ENCODE measurements at places on chromosomes 6 and 20. TPM values are rescaled to one million over a fixed set of nuclear protein-coding genes. Genes with fewer than 3 reads are reported as not detected.
A peak's percentile ranks its signal among the peaks of the same experiment; 100 is the strongest.

GRCh38 chr6:111823831-111824607 lies 49.2 kb downstream of the FYN start:
- DNase-seq = no peak

CCN5 gene
- total RNA-seq = not detected

DNA sequence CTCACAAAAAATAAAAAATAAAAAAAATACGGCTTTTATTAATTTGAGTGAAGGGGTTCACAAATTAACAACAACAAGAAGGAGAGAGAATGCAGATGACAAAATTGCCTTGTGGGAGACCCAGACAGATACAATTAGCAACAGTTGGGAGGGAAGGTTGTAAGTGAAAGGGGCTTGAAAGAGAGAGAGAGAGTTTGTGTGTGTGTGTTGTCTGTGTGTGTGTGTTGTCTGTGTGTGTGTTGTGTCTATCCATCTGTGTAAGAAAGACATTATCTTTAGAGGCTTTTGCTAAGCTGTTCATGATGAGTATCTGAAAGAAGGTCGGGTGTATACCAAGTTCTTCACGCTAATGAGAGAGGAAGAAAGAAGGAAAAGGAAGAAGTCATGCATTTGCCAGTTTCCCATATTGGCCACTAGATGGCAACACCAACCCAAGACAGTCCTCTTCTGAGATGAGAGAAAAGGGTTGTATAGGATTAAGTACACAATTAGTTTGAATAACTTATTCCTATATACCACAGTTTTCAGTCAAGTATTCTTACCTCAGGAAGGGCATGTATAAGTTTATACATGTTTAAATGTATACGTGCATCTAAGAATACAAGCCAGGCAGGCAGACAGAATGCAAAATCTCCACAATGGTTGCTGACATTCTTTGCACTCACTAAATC lies 63.7 kb upstream of the CD2AP start:
- peak; percentile 11 for DNase-seq

GRCh38 chr6:84422380-84422968 lies 195.0 kb upstream of the CEP162 start:
- no peak for DNase-seq

CST2 gene
- total RNA-seq = not detected

- no peak for DNase-seq
These were observed 9.1 kb upstream of the ADA start for GRCh38 chr20:44660581-44660980.

DNA sequence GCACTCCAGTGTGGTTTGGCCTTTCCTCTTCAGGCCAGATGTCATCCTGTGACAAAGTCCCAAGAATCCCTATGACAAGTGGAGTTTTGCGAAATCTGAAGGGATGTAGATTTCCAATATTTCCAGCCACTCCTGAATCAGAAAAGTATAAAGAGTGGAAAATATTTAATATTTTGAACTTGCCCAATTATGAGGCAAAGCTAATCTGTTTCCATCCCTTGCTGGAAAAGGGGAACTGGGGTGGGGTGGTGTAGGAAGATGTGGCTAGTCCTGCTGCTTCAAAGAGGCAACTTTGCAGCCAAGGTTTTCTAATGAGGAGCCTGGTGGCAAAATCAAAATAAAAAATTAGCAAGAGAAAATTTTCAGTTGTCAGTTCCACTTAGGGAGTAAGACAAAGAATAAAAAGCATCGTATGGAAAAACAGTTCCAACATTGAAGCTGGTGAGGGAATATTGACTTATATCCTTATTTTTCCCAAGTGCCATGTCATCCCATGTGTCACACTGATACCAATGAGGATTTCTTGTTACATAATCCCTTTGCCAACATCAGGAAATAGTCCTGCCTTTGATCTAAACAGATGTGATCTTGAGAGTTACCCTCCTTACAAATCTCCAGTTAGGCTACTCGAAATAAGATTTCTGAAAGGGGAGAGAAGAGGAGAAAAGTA lies 480.0 kb upstream of the JARID2 start:
- DNase-seq = no peak

LHFPL5 gene
- not detected for total RNA-seq

BCAS1 gene
- 0.27 TPM for total RNA-seq

- DNase-seq = no peak
These were observed 229.1 kb upstream of the FLRT3 start for GRCh38 chr20:14566505-14566904.

DNA sequence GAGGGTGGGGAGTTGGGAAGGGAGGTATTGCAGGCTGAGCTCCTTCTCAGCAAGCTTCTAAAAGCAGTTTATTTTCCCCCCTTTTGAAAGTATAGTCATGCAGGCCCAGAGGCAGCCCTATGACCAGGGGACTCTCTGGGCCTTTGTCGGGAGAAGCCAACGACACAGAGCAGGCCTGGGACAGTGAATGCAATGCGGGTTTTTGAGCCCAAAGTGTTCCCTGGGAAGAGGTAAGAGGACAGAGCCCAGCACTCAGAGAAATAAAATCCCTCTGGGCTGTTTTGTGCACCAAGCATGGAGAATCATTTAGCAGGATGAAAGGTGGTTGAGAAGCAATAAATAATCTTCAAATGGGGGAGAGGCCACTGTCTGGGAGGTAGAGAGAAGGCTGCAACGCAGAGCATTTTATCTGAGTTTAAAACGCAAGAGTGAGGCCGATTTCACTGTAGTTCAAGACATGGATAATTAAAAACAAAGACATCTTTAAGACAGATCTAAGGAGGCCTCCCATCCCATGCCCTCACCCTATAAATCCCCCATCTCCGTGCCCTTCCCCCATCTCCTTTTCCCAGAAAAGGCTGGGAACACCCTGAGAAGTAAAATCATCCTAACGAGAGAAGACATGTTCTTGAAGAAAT lies 237.5 kb downstream of the CDC5L start:
- no peak for DNase-seq

RAET1G gene
- not detected for total RNA-seq

GRCh38 chr20:62427172-62428001 lies at the start of gene RBBP8NL:
RBBP8NL (minus strand) TSS chr20:62427539; CDS start chr20:62419647, 7,892 bp downstream.
- DNase-seq = no peak

LY6G6F gene
- total RNA-seq = not detected

DNA sequence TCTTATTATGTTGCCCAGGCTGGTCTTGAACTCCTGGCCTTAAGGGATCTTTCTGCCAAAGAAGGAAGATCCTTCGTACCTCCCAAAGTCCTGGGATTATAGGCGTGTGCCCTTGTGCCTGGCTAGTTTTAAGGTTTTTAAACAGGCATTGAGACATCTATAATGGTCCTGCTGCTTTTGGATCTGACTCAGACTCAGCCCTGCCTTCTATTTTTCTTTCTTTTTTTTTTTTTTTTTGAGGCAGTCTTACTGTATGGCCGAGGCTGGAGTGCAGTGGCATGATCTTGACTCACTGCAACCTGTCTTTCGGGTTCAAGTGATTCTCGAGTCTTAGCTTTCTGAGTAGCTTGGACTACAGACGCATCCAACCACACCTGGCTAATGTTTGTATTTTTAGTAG lies 73.7 kb downstream of the PHF20 start:
- DNase-seq = no peak

GRCh38 chr6:53628354-53629119 lies 37.0 kb downstream of the KLHL31 start:
- no peak for DNase-seq

CRISP3 gene
- not detected for total RNA-seq

GRCh38 chr20:5757949-5758348 lies 7.7 kb downstream of the SHLD1 start:
- DNase-seq = no peak

- DNase-seq = no peak
These were observed 117.4 kb downstream of the ASCC3 start for GRCh38 chr6:100763617-100764241.

GRCh38 chr6:133555685-133556084 lies 314.5 kb downstream of the EYA4 start:
- DNase-seq = no peak

DNA sequence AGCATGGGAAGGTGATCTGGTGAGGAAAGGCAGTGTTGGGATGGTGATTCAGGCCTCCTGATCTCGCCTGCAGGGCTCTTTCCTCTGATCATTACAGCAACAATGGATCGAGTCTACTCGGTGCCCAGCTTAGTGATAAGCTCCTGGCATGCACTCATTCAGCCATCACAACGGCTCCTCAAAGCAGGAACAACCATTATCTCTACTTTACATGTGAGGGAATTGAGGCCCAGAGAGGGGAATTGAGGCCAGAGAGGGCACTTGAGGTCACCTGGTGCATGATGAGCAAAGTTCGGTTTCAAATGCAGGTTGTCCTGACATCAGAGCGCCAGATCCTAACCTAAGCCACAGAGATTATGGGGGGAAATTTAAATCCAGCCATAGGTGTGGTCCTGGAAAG lies 42.0 kb upstream of the BPIFA2 start:
- DNase-seq = no peak

GRCh38 chr6:82264824-82265223 lies 17.3 kb upstream of the IBTK start:
- no peak for DNase-seq

DNA sequence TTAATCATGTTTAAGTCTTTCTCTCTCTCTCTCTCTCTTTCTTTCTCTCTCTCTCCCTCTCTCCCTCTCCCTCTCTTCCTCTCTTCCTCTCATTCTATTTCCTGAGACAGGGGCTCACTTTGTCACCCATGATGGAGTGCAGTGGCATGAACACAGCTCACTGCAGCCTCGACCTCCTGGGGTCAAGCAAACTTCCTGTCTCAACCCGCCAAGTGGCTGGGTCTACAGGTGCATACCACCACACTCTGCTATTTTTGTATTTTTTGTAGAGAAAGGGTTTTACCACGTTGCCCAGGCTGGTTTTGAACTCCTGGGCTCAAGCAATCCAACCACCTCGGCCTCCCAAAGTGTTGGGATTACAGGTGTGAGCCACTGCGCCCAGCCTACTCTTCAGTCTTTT lies 15.7 kb upstream of the RPS10 start:
- DNase-seq = no peak

DNA sequence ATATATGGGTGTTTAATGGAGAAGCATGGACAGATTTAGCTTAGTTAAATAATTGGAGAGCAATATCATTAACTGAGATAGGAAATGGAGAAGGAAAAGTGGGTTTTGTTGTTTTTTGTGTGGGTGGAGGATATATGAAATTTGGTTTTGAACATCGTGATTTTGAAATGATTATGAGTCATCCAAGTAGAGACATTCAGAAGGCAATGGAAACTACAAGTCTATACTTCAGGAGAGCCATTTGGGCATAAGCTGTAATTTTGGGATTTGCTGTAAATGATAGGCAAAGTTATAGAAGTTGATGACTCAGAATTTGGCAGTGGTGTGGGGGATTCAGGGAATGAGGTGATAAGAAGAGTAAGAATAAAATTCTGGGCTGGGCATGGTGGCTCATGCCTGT lies 27.4 kb upstream of the FAM135A start:
- DNase-seq = no peak

DNA sequence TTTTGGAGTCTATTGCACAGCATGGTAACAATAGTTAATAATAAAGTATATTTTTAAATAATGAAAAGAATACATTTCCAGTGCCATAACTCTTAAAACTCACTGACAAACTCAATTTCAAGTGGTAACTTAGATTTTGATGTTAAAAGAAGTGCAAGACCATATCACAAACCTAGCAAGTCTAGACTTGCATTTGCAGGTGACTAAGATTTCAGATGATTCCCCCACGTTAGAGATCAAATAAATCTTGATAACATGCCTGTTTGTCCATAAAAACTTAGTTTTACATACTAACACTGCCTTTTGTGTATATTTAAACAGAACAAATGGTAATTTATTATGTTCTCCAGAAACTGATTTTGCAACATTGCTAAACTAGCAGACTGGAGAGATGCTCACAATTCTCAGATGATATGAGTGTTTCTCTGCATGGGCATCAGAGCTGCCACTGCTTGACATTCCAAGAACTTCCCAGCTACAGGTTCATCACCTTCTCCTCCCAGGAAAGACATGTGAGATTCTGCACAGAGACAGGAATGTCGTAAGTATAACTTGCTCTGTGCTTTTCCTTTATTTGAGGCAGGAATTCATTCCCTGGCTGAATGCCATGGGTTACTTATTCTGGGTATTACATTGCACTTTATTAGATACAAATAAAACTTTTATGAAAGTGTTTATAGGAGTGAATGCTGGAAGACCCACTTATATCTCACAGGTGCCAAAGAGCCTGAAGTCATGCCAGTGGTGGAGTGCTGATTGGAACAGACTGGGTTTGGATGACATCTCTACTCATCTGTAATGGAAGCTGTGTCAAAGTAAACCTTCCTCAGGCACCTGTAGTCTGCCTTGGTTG lies 160.2 kb upstream of the FOXA2 start:
- DNase-seq = no peak

DNA sequence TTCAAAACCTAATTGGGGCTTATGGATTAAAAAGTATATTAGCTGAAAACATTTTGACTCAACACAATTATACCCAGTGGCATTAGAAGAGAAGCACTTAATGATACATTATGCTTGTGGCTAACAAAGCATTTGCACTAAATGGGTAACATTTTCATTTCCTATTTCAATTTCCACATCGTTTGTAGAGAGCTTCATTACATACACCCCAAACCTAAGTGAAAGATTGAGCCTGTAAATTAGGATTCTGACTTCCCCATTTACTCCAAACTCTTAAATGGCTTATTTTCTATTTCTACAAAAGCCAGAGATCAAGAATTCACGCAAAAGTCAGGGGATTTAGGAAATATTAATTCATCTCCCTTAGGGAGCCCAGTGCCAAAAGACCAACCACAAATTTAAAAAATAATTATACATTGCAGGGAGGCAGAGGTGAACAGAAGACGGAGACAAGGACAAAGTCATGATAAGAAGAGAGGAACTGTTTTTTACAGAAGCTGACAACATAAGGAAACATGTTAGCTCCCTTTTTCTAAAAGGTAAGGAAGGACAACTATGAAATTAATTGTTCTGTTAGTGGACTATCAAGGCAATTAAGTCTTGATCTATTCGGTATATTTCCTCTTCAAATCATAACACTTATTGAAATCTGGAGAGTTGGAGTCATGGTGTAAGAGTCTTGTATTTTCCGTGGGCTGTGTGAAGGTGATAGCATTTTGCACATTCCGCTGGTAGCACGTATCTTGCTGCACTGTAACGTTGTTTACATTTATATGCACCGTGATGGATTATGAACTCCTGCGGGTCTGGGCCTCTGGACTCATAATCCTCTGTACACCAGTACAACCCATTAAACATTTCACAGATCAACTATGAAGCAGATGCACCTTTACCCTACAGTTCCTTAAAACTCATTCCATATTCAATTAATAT lies 24.8 kb upstream of the EZR start:
- DNase-seq = no peak

- no peak for DNase-seq
These were observed 202.0 kb downstream of the RNGTT start for GRCh38 chr6:88761237-88762031.

DNA sequence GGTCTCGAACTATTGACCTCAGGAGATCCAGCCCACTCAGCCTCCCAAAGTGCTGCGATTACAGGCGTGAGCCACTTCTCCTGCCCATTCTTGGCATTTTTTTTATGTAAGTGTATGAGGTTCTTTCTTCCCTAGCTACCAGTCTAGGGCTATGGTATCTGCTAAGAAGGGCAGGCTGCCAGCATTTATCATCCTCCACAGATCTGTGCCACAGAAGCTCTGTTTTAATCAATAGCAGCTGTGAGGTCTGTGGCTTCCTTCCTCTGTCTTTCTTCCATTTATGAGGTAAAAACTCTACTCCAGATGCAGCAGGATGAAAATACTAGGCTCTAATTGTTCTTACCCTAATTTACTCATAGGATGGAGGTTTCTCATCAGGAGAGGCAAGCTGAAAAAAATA lies 1382.4 kb upstream of the ADGRB3 start:
- no peak for DNase-seq

SSTR4 gene
- not detected for total RNA-seq

- DNase-seq = no peak
These were observed 18.7 kb downstream of the IL20RA start for GRCh38 chr6:137025786-137026730.
